NCI-H1048 (cell line): ENCODE measurements at places on chromosomes 3 and 15.

- no peak for DNase-seq
Measured at GRCh38 chr3:61627768-61628185, 66.4 kb downstream of the PTPRG start.

- DNase-seq = no peak
Measured at GRCh38 chr15:31200735-31201151, 99.2 kb upstream of the TRPM1 start.

GRCh38 chr3:126685493-126685892 is 18.5 kb upstream of the CHCHD6 start:
- no peak for DNase-seq

- DNase-seq = no peak
Measured at GRCh38 chr15:63999177-63999576, 47.1 kb downstream of the DAPK2 start.

DNA sequence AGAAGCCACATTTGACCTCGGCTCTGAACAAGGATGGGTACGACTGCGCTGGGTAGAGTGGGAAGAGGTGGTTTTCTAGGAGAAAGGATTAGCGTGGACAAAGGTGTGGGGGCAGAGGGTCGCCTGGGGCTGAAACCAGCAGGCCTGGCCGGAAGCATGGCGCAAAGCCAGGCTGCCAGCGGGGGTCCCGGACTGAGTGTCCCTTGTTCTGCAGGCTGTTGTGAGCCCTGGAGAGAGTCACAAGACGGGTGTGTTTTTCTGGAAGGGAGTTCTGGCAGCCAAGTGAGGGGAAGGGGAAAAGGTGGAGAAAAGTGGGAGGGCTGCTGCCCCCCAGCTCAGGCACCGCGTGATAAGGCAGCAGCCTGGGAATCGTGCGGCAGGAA is 98.5 kb upstream of the MEF2A start:
- DNase-seq = no peak

GRCh38 chr3:29141197-29141917 is 139.5 kb upstream of the RBMS3 start:
- no peak for DNase-seq

GRCh38 chr15:57401546-57401945 is 25.2 kb downstream of the CGNL1 start:
- no peak for DNase-seq

DNA sequence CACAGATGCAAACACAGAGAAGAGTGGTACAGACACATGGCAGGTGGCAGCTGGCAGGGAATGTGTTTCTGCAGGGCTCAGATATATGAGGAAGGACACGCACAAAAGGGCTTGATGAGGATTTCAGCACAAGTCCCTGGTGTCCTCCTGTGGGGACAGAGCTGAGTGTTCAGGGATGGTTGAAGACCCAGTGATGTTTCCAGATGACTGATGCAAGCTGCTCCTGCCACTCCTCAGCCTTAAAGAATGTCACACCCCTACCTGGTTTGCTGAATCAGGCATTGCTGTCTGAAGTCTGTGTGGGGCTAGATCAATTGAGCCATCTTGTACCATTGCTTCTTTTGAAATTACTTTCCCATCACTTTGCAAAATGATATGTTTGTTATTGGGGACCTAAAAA is 40.2 kb downstream of the TNFAIP8L3 start:
- no peak for DNase-seq

- DNase-seq = no peak
Measured at GRCh38 chr3:129598000-129598381, 8.5 kb downstream of the PLXND1 start.

- DNase-seq = no peak
Measured at GRCh38 chr3:13654330-13655060, 105.6 kb downstream of the FBLN2 start.

- no peak for DNase-seq
Measured at GRCh38 chr15:87387766-87388165, 868.8 kb downstream of the NTRK3 start.

GRCh38 chr3:134660046-134660441 is 9.2 kb upstream of the KY start:
- no peak for DNase-seq

GRCh38 chr15:101016581-101016980 is 97.4 kb downstream of the LRRK1 start:
- no peak for DNase-seq
